ENCODE measurements at places on chromosomes 2 and 18.
A peak's percentile ranks its signal among the peaks of the same experiment; 100 is the strongest.

- no peak for DNase-seq
Observed at GRCh38 chr18:79513381-79514081, 117.8 kb downstream of the NFATC1 start.

DNA sequence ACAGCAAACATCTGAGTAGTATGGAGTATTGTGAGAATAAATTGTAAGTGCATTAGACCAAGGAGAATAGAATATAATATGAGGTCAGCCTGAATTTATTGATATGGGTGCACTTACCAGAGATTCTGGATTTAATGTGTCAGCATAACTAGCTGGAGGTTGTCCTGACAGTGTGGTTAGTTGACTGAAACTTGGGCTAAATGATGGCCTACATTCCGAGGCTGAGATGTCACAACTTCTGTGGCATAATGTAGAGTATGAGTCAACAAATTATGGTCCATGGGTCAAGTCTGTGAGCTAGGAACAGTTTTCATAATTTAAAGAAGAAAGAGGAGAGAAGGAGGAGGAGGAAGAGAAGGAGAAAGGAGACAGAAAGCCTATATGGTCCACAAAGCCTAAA lies 127.6 kb downstream of the QPCT start:
- DNase-seq, result peak; percentile 93

DNA sequence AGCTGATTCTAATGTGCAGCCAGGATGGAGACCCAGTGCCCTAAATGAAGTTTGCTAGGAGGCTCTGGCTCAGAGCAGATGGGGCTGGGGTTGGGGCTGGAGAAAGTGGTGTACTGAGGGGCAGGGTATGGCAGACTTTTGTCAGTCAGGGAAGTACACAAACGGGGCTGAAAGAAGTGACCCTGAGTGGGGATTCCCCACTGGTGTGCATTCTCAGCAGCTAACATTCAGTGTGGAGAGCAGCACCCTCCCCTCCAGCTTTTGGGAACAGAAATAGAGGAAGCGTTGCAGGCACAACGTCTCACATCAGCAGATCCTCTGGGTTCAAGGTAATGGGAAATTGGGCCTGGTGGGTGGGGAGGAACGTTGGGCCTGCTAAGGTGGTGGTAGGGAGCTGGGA lies 89.1 kb upstream of the GCFC2 start:
- no peak for DNase-seq

- DNase-seq, result peak; percentile 27
Observed at GRCh38 chr2:12979066-12979465, 262.3 kb downstream of the TRIB2 start.

- no peak for DNase-seq
Observed at GRCh38 chr18:7464245-7464966, 102.7 kb upstream of the PTPRM start.

GRCh38 chr2:19600506-19600905 lies 242.1 kb upstream of the OSR1 start:
- peak; percentile 59 for DNase-seq
